ENCODE measurements at places on chromosomes 16 and 17.

- DNase-seq: no peak
These were observed 26.3 kb downstream of the MYLK3 start for GRCh38 chr16:46721885-46722284.

DNA sequence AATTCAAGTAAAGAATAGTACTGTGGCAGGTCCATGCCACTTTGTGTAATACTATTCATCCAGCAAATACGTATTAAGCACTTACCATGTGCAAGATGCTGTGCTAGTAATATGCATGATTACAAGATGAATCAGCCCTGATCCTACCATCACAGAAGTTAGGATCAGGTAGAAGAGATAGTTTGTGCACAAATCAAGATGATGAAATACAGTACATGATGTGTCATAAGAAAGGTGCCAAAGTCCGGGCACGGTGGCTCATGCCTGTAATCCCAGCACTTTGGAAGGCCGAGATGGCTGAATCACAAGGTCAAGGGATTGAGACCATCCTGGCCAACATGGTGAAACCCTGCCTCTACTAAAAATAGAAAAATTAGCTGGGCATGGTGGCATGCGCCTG is 10.9 kb downstream of the COG4 start:
- no peak for DNase-seq

DNA sequence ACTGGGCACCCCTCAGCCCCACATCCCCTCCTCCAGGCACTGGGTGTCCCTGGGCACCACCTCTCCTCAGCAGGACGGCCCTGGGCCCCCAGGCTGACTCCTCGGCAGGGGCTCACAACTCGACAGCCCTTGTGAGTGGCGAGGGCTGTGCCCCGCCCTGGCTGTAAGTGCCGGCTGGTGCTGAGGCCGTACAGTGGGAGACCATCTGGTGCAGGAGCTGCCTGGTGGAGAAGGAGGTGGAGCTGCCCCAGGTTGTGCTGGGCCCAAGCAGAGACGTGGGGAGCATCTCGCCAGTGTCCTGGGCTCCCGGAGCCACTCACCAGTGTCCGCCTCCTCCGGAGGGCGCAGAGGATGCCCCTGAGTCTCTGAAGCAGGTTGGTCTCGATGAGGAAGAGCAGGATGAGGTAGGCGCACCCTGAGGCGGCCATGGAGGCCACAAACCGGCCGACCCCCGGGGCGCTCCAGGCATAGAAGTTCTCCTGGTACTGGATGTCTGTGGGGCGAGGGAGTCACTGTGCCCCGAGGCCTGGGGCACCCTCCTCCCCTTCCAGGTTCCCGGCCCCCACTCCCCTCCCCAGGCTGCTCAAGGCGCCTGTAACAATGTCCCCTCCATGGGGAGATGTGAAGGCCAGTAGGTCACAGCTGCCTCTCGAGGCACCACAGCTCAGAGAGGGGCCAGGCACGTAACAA is 15.1 kb upstream of the RNPS1 start:
- DNase-seq: no peak

- no peak for DNase-seq
These were observed 25.4 kb downstream of the SLC39A11 start for GRCh38 chr17:73067075-73067474.

DNA sequence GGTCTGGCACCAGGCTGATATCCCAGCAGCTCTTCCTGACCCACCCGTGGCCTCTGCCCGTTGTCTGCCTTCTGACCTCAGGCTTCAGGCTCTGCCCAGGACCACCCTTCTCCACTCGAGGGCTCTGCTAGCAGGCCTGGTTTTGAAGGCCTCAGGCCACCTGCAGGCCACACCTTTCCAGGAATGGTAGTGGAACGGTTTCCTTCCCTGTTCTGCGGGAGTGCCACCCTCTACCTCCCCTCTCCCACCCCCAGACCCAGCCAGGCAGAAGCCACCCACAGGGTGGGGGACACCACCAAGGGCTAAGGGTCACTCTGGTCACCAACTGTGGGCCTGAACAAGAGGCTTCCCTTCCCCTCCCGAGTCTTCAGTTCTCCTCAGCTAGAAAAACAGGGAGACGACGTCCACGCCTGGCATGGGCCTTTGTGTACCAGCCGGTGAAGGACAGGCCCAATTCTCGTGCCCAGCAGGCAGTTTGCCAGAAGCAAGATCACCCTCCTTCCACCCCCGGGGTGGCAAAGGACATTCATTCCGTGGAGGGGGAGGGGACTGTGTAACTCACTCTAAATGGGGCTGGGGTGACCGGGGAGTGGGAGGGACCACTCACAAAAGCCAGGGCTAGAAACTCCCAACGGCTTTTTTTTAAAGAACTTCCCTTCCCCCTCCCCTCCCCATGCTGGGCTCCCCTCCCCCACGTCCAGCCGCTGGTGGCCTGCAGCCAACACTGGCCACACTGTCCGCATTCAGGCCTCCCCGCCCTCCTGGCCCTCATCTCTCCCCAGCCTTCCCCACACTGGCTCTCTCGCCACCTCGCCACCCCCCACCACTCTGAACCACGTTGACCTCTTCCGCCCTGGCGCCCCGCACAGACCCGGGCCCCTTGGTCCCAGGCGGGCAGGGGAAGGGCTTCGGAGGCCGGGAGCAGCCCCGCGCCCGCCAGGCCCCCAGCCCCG is 7.7 kb downstream of the CBX4 start:
- no peak for DNase-seq

DNA sequence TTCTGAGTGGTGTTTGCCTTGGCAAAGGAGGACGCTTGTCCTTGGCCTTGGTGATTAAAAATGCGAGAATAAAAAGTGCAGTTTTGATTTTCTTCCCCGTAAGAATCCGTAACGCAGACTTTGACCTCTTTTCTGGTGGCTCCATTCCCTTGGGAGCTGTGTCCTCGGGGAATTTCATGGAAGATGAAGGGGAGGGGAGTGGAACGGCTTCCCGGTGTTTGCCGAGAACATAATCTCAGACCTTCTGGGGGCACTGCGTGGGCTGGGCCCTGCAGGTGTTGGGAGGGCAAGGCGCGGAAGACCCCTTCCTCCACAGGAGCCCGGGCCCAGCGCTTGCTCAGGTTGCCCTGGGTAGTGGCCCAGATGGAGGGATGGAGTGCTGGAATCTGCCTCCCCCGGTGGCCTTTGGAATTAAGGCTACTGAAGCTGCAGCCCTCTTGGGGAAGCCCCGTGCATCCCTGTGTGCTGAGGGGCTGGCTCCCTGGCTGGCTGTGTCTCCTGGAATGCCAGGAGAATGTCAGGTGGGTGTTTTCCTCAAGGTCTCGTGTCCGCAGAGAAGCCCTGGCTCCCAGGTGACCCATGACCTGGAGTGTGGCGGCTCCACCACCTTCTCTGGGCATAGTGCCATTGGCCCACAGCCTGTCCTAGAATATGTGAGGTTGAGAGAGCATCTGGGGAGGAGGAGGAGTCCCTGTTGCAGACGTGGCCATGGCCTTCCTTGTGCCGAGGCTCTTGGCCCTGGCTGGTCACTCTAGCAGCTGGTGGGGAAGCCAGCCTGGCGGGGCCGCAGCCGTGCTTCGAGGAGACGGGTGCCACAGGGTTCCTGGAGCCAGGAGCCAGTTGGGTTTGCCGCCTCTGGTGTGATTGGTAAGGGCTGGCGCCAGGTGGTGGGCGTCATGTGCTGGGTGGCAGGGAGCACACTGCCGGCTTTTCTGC is 3.1 kb downstream of the BAIAP2 start:
- no peak for DNase-seq

GRCh38 chr16:77869997-77870813 is 81.8 kb downstream of the VAT1L start:
- no peak for DNase-seq

GRCh38 chr16:67091906-67092566 is 17.7 kb upstream of the PHAF1 start:
- DNase-seq: no peak

DNA sequence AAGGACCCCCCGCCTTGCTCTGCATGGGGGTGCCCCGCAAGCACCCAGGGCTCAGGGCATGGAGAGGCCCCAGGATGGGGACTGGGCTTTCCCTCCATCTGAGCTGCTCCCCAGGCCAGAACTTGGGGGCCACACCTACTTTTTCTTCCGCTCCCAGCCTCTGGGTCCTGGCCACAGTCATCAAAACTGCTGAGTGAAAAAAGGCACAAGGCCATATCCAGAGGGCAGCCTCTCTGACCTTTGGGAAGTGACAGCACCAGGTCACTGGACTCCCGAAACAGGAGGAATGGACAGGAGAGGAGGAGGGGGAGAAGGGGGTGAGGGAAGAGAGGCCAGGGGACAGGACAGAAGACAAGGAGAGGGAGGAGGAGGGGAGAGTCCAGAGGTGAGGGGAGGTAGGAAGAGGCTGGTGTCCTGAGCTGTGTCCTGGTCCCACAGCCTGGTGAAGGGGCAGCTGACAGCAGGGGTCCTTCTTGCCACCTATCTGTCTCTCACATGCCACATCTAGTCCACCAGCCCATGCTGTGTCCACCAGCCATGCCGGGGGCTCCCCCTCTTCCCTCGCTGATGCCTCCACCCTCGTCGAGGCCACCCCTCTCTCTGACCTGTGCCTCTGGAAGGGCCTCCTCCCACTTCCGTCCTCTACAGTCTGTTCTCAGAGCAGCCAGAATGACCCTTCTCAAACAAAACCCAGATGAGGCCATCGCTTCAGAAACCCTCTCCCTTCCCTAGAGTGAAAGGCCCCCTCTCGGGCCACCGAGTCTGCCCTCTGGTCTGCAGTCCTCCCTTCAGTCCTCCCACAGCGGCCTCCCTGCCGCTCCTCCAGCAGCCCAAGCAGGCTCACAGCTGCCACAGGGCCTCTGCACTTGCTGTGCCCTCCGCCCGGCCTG is 73.9 kb upstream of the TOB1 start:
- no peak for DNase-seq

- DNase-seq: no peak
These were observed 7.5 kb upstream of the SNTB2 start for GRCh38 chr16:69179328-69180010.

DNA sequence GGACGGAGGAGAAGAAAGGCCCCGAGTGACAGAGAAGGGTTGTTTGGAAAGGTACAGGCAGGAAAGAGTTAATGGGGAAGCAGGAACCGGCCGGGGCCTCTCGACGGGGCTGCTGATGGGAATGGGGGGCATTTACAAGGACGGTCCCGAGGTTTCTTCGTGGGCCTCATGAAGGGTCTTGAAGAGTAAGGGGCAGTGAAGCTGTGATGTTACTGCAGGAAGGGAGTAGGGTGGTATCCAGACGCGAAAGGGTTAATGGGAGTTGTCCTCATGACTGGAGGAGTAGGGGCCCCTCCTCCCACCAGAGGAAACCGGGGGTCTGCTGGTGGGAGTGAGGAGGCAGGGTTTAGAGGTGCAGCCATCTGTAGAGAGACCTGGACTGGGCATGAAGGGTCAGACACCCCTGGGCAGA is 481 bp downstream of the PDK2 start:
- DNase-seq: no peak

DNA sequence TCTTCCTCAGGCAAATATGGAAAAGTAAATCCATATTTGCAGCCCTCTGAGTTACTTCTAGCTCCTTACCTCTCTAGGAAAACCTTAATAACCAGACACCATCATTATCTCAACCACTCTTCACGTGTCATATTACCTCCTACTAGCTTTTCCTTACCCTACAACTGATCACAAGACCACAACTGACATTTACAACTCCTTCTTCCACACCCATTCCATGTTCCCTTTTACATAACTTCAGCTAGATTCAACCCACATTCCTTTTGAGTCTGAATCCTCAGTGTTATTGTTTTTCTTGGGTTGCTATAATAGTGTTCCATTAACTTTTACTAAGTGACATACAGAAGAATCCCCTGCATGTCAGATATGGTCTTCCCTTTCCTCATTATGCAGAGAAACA is 4.7 kb upstream of the OR1E2 start:
- DNase-seq: no peak

DNA sequence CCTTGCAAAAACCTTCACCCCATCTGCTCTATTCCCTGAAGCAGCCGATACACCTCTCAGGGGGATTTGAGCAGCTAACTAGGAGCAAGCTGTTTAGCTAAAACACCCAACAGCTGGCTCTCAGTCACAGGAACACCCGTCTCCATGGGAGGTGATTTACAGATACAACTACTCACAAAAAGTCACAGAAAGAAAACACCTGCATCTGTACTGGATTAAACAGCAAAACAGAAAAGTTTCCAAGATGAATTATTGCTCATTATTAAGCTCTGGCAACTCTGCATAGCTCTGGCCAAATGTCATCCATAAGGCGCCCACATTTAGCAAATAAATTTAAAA is 22.3 kb downstream of the GJC1 start:
- DNase-seq: no peak

DNA sequence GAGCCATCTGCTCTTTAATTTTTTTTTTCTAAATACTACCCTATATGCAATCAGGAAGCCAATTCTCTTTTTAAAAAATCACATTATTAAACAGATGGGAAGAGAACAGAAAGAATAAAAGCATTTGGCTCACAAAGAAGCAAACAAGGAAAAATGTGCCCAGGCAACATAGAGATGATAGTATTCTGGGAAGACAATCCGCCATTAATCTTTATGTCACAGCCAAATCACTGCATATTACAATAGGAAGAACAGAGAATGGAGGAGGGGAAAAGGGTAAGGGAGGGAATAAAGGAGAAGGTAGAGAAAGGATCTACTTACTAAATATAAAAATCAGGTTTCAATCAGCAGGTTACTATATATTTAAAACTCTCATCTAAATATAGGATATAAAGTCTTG is 34.3 kb downstream of the STAT5B start:
- DNase-seq: no peak

DNA sequence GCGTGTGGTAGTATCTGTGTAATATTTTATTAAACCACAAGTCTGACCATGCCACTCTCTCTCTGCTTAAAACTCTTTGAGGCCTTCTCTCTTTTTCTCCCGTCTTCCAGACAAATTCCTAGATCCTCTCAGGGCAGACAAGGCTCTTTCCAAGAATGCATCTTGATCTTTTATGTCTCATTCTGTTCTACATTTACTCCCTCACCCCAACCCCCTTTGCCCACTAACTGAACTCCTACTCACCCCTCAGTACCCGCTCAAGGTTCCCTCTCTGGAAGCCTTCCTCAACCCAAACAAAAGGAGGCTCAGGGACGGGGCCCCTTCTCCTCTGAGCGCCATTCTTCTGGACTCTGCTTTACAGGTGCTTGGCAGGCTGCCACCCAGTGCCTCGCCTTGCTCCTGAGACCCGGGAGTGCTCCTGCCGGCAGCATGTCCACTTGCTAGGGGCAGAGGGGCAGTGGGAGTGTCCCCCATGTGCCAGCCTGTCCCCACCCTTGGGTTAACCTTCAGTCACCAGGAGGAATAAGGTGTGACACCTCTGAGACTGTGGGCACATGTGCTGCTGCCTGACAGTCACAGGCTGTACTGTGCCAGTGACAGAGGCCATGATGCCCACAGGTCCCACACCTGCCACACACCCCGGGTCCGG is 9.2 kb downstream of the SLC13A2 start:
- no peak for DNase-seq

DNA sequence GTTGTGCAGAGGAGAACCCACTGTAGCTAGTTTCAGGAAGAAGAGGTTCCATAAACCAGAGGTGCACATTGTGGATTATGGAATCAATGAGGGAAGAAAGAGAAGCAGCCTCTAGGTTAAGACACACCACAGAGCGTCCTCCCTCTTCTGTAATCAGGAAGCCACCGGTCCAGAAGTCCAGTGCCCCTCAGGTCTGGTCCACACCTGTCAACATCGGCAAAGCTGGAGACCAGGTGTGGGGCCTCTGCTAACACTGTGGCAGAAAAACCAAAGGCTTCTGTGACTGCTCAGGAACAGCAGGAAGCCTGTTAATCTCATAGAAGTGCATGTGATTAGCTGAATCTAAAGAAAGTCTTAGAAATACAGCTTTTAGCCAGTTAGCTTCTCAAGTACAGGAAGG is 23.3 kb downstream of the LIMD2 start:
- no peak for DNase-seq

GRCh38 chr17:62096401-62096670 is 31.3 kb upstream of the MED13 start:
- no peak for DNase-seq
